ENCODE measurements at places on chromosomes 12 and 14. TPM values are rescaled to one million over a fixed set of nuclear protein-coding genes. Genes with fewer than 3 reads are reported as not detected.

DNA sequence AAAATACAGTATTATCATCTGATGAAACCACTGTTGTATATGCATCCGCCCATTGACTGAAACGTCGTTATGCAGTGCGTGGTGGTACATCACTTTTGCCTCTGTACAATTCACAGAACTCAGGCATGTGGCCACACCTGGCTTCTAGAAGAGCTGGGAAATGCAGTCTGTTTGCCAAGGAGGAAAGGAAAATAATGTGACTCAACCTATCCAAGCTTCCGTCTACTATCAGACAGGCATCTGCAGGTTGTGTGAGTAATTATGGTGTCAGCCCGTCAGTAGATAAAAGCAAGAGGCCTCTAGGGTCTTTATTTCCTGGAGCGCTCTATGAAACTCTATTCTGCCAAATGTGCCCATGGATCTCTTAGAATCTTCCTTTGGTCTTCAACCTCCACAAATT lies 111.6 kb downstream of the BBS10 start:
- H3K27ac ChIP-seq, result no peak overlapping the region
- H3K27me3 ChIP-seq, result no peaks in the 10 kb centered on the region
- H3K4me1 ChIP-seq, result no peaks in the 10 kb centered on the region
- H3K4me3 ChIP-seq, result no peak overlapping the region

DNA sequence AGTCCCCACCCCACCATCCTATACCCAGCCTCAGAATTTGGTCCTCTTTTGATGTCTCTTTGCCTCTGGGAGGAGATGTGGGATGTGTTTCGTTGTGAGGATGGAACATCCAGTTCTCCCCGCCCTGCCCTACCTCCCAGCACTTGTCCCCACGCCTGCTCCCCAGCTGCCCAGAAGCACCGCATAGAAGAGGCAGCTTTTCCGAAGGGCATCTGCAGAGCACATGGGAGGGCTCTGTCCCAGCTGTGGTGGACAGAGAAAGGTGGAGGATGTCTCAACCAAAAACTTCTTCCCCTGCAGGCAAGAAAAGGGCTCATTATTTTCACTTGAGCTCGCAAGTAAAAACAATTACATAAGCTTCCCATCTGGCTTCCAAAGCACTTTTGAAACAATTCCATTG lies 302.6 kb downstream of the PCNX1 start:
- H3K27me3 ChIP-seq, result no peaks in the 10 kb centered on the region
- DNase-seq, result no peak
- no peak overlapping the region for H3K4me3 ChIP-seq
- H3K27ac ChIP-seq, result no peak overlapping the region

The CAPZA3 gene
- not detected for total RNA-seq

The AQP6 gene
- total RNA-seq, result 0.17 TPM

DNA sequence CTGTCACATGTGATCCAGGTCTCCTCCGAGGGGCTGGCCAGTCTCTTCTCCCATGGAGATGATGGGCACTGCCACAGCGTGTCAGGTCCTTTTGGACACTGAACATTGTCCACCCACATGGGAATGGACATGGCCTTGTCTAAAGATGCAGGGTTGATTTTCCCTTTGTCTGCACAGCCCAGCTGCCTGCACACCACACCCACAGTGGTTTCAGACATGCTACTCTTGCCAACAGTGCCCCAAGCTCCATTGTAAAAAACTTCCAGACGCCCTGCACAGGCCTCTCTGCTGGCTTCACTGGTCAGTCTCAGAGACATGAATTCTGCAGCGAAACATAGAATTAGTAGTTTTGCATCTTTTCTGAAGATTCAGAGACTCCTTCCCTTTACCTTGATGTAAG lies 18.5 kb downstream of the CD163 start:
- no peak for DNase-seq
- H3K27me3 ChIP-seq, result no peaks in the 10 kb centered on the region
- H3K27ac ChIP-seq, result no peak overlapping the region
- H3K4me3 ChIP-seq, result no peak overlapping the region

GRCh38 chr12:68613209-68613904 lies 2.7 kb downstream of the RAP1B start:
- H3K27me3 ChIP-seq, result no peaks in the 10 kb centered on the region
- no peaks in the 10 kb centered on the region for H3K36me3 ChIP-seq
- peaks cover 7% of the 10 kb centered on the region for H3K4me1 ChIP-seq
- DNase-seq, result no peak
- peak overlapping the region; percentile 87 for H3K4me3 ChIP-seq
- no peak overlapping the region for H3K27ac ChIP-seq

- peak overlapping the region; percentile 98 for H3K4me3 ChIP-seq
- H3K4me1 ChIP-seq, result peaks cover 31% of the 10 kb centered on the region
- DNase-seq, result peak; percentile 73
- H3K36me3 ChIP-seq, result no peaks in the 10 kb centered on the region
- H3K27ac ChIP-seq, result peak overlapping the region; percentile 95
Observed at GRCh38 chr12:57844709-57845477, 1.6 kb downstream of the CTDSP2 start.

DNA sequence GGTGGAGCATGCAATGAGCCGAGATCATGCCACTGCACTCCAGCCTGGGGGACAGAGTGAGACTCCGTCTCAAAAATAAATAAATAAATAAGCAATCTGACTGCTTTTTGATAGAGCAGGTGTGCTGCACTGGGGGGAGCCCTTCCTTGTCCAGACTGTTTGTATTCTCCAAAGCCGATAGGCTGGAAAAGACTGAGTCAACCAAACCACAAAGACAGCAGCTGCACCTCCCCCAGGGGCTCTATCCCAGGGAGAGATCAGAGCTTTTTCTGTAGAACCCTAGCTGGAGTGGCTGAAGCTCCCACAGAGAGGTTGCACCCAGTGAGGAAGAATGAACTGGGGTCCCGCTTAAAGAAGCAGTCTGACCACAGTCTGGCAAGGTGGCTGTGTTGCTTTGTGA lies 45.8 kb upstream of the LALBA start:
- DNase-seq, result no peak
- H3K4me1 ChIP-seq, result no peaks in the 10 kb centered on the region
- H3K27me3 ChIP-seq, result no peaks in the 10 kb centered on the region
- H3K4me3 ChIP-seq, result no peak overlapping the region
- no peak overlapping the region for H3K27ac ChIP-seq

The ANO4 gene
- 11.3 TPM for total RNA-seq

DNA sequence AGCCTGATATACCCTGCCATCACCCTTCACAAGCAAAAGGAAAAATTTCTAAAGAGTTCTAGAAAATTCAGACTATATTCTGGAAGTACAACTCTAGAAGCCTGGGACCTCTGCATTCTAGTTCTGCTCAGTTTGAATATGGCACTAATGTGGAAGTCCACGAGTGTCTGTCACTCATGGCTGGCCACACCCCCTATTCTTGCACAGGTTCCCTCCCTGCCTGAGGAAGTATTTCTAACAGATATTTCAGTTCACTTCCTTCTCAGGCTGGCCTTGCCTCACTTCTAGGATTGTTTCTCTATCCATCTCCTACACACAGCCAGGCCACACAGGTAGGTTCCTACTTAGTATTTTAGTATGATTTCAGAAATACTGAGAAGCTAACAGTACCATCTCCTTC lies 67.4 kb downstream of the PHLDA1 start:
- peaks cover 4% of the 10 kb centered on the region for H3K4me1 ChIP-seq
- DNase-seq, result no peak
- H3K4me3 ChIP-seq, result no peak overlapping the region
- no peaks in the 10 kb centered on the region for H3K27me3 ChIP-seq

DNA sequence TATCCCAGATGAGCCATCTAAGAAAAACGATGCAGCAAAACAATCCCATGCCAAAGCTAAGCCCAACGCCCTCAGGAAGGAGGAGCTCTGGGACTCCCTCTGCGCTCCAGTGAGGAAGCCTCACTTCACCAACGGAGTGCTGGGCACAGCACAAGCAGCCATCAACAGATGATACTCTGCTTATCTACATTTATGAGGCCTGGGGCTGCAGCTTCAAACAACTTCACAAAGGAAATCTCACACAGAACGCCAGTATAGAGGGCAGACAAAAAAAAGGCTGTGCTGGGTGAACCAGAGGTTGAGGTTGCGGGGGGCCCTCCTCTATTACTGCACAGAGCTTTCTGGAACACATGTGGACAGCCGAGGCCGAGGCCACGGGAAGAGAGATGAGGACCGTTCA lies 34.9 kb upstream of the GPR68 start:
- peaks cover 1% of the 10 kb centered on the region for H3K4me1 ChIP-seq
- no peaks in the 10 kb centered on the region for H3K27me3 ChIP-seq
- no peak overlapping the region for H3K4me3 ChIP-seq
- H3K27ac ChIP-seq, result no peak overlapping the region
- no peak for DNase-seq

- H3K27ac ChIP-seq, result no peak overlapping the region
- no peak for DNase-seq
- H3K4me3 ChIP-seq, result no peak overlapping the region
Observed at GRCh38 chr12:103827911-103828391, 13.1 kb downstream of the NT5DC3 start.

DNA sequence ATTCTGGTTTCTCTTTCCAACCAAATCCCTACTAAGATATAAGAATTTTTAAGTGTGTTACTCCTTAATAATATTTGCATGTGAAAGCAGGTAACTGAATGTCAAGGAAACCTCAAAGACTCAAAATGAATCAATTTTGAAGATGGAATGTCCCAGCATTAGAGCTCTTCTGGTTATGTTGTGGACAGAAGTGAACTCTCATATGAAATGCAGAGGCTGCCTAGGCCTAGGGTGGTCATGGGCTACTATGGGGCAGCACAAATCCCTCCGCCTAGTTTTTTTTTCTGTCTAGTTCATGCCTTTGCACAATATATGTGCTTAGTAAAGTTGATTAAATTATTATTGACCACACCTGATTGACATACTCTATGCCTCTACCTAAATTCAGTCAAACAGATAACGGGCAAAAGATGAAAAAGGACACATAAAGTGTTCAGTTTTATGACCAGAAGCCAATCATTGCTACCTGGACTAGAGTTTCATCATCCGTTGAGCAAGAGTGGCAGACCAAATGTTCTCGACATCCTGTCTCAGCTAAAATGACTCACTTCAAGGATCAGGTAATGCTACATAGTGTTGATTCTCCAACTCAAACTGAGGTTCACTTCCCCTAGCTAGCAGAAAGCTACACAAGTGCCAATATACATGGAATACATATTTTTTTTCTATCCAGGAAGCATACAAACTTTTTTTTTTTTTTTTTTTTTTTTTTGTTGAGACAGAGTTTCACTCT lies 1211.4 kb downstream of the VRK1 start:
- H3K4me1 ChIP-seq, result no peaks in the 10 kb centered on the region
- H3K4me3 ChIP-seq, result no peak overlapping the region
- H3K27ac ChIP-seq, result no peak overlapping the region
- no peaks in the 10 kb centered on the region for H3K27me3 ChIP-seq
- no peak for DNase-seq
- no peaks in the 10 kb centered on the region for H3K36me3 ChIP-seq

The TNFRSF1A gene
- 157 TPM for total RNA-seq

GRCh38 chr14:34931206-34931605 lies 51.6 kb upstream of the SRP54 start:
- no peak overlapping the region for H3K27ac ChIP-seq
- no peak for DNase-seq
- H3K4me1 ChIP-seq, result no peaks in the 10 kb centered on the region
- no peaks in the 10 kb centered on the region for H3K27me3 ChIP-seq
- H3K36me3 ChIP-seq, result no peaks in the 10 kb centered on the region
- H3K4me3 ChIP-seq, result no peak overlapping the region

The NPFF gene
- total RNA-seq, result not detected

DNA sequence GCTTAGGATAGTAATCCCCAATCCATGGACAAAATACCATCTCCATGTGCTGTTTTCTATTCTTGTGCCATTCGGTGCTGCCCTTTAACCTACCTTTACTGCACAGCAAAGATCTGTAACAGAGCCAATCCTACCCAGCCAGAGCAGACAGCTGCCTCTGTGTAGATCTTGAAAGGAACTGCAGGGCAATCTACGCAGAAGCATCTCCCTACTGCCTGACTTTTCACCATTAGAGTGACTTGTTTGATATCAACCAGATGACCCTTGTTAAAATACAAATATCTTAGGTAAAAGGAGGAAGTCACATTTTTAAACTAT lies 33.9 kb upstream of the PPM1A start:
- no peak overlapping the region for H3K4me3 ChIP-seq
- no peak for DNase-seq
- no peak overlapping the region for H3K27ac ChIP-seq
- no peaks in the 10 kb centered on the region for H3K4me1 ChIP-seq
- no peaks in the 10 kb centered on the region for H3K27me3 ChIP-seq
- no peaks in the 10 kb centered on the region for H3K36me3 ChIP-seq
